ENCODE measurements at places on chromosomes 11 and 22.
A peak's percentile ranks its signal among the peaks of the same experiment; 100 is the strongest.

DNA sequence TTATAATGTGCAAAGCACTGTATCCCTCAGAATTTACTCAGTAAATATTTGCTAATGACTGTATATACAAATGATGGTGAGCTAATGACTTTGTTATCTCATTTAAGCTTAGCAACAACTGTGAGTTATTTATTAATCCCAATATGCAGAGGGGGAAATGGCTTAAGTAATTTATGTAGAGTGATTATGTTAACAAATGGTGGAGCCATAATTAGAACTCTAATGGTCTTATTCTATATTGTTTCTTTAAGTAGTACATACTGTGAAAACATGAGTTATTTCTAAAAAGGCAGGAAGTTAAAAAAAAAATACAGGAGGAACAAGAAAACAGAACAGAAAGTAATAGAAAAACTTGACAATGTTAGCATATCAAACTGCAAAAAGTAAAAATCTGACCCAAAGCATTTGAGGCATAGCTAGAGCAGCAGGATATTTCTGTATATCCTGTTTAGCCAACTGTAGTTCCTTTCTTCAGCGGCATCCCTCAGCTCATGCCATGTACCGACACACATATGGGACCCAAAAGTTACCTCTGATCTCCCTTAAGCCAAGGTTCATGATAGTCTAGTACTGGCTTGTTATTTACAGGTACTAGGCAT is 94.2 kb downstream of the FCHSD2 start:
- peak; percentile 16 for DNase-seq

DNA sequence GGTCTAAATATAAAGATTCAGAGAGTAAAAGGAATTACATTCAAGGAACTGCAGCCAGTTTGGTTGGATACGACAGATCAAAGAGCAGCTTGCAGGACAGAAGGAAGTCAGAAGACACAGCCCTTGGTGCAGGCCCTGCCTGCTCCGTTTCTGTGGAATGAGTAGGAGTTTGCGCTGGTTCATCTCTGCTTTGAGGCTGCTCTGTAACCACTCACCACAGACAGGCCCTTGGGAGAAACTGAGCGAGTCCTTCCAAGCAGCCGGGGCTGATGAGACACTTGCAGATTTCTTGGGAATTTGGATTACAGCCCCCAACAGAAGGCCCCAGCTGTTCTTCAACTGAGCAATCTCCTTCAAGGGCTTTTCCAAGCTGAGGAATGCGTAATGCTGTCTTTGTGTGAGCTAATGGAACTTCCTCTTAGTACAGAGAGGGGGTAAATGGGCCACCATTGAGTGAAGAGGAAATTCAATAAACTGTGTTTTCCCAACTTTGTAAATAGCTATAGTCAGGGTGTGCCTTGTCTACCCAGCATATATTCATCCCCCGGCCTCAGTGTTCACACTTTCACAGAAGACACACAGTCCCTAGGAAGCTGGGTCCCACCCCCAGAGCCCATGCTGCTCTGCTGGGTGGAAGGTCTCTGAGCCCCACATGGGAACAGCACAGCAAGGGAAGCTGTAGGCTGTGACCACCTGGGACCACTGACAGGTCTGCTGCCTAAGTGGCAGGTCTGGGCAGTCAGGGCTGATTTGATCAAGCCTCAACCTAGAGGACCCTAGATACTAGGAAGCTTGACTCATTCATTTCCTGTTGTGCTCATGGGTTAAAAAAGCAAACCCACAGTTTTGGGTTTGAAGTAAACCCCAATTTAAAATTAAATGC is 16.6 kb downstream of the IL10RA start:
- DNase-seq = no peak

- no peak for DNase-seq
These were observed 115.6 kb downstream of the DSCAML1 start for GRCh38 chr11:117681438-117681837.

DNA sequence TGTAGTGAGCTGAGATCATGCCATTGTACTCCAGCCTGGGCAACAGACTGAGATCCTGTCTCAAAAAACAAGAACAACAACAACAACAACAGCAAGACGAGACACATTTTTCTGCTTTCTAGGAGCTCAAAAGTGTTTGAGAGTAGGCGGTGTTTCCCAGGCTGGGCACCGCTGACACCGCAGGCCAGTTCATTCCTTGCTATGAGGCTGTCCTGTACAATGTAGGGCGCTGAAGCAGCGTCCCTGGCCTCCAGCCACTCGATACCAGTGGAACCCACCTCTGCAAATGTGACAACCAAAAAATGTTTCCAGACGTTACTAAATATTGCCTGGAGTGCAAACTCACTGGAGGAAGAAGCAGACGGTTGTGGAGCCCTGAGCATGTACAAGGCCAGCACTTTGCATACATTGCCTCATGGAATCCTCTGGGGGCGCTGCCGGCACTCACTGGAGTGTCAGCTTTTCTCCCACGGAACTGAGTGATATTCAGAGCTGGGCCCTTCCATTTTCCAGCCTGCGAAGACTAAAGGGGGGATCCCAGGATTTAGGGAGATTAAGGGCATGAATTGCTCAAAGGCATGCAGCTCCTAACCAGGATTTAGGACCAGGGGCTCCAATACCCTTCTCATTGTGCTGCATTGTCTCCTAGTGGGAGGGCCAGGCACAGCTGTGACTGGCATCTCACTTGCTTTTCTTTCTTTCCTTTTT is 5.8 kb upstream of the MIEF1 start:
- peak; percentile 31 for DNase-seq

GRCh38 chr11:33731723-33732531 is 4.3 kb downstream of the CD59 start:
- DNase-seq = no peak

GRCh38 chr22:27671413-27671935 is 130.1 kb downstream of the MN1 start:
- no peak for DNase-seq

GRCh38 chr11:134364261-134364660 is 32.5 kb downstream of the GLB1L2 start:
- no peak for DNase-seq

DNA sequence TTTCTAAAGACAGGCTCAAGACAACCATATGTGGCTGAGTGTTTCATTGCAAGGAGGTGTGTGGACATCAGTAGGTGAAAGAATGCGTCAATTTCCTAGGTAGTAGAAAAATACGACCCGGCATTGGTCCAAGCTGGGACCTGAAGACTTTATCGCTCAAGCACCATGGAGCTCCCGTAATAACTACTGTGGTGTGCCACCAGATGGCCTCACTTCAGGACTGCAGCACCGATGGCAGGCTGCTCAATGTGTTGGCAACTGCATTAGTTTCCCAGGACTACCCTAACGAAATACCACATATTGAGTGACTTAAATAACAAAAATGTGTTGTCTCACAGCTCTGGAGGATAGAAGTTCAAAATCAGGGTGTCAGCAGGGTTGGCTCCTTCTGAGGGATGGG is 72.4 kb upstream of the FAT3 start:
- DNase-seq = no peak

DNA sequence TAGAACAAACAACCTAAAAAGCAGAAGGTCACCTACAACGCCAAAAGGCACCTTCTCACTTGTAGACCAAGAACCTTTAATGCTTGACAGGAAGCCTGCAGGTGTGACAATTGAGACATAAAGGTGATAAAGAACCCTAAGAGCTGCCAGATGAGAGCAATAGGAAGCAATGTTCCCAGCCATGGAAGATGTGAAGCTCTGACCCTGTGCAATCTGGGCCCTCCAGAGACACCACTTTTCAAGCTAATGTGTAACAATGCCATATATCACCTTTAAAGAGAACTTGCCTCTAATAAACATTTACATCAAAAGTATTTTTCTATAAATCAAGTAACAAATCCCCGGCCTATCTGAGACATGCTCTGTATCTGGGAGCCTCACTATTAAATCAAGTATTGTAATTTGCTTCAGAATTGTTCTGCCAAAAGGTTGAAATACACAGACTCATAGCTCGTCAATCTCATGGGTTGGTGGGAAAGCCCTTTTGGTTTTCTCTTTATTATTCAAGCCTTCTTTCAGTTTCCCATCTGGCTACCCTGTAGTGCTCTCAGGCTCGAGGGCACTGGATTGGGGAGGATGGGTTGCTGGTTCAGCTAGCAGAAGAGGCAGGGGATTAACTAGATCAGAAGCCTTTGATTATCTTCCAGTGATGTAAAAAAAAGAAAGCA is 368.9 kb downstream of the BUD13 start:
- no peak for DNase-seq

DNA sequence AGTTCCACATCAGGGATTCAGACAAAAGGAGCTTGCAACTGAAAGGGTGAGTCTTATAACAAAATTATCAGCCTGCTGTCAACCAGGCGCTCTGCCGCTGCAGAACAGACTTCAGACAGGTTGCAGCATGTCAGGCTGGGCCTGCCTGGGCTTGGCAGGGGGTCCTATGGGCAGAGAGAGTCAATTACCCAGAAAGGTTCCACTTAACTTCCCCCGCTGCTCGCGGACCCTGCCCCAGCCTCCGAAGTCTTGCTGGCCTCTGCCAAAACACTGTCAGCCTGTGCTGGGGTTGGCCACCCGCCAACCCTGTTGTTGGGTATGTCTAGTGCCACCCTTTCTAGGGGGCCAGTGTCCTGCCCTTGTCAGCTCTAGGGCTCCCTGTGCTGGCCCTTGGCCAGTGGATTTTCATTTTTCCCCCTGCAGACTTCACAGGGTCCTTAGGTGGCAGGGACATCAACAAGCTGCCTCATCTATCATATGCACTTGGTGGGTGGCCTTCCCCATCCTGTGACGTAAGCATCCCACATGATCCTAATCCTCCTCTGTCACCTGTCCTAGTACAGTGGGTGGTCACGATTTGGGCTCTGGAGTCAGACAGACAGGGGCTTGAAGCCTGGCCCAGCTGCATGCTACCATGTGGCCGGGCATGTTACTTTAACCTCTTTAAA is 166.5 kb upstream of the CADM1 start:
- peak; percentile 67 for DNase-seq

- no peak for DNase-seq
These were observed 1.8 kb downstream of the LARGE2 start for GRCh38 chr11:45924036-45924915.

GRCh38 chr11:67405688-67406339 is 1.9 kb downstream of the TBC1D10C start:
- DNase-seq = no peak

- no peak for DNase-seq
These were observed 9.6 kb downstream of the POU2F3 start for GRCh38 chr11:120249279-120250262.

GRCh38 chr11:123429336-123429735 is 733 bp upstream of the GRAMD1B start:
- no peak for DNase-seq

- DNase-seq = no peak
These were observed 15.4 kb downstream of the SHANK2 start for GRCh38 chr11:71236836-71237475.

DNA sequence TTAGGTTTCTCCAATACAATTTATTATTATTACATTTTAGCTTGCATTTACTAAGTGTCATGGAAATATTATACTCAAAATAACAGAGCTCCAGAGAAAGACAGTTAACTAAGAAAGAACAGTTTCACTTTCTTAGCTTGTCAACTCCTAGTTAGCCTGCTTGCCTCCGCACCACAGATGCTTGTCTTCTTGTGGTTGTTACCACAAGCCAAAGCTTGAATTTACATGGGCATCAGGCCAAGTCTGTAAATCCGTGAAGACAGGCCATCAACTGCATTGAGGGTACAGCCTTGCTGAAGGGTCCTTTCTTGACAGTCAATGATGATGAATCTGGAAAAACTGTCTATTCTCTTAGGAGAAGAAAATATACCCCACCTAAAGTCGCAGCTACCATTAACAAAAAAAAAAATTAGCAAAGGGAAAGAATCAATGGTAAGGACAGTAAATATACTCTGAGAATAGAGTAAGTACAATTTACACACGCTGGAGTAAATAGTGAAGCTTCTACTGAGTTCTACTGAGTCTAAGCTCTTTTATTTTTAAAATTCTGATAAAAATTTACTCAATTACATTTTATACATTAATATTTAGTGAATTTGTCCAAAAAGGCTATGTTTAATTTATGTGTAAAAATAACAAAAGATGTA is 15.6 kb upstream of the DENND5A start:
- peak; percentile 17 for DNase-seq

GRCh38 chr11:126090452-126090851 is 27.8 kb upstream of the CDON start:
- DNase-seq = no peak

DNA sequence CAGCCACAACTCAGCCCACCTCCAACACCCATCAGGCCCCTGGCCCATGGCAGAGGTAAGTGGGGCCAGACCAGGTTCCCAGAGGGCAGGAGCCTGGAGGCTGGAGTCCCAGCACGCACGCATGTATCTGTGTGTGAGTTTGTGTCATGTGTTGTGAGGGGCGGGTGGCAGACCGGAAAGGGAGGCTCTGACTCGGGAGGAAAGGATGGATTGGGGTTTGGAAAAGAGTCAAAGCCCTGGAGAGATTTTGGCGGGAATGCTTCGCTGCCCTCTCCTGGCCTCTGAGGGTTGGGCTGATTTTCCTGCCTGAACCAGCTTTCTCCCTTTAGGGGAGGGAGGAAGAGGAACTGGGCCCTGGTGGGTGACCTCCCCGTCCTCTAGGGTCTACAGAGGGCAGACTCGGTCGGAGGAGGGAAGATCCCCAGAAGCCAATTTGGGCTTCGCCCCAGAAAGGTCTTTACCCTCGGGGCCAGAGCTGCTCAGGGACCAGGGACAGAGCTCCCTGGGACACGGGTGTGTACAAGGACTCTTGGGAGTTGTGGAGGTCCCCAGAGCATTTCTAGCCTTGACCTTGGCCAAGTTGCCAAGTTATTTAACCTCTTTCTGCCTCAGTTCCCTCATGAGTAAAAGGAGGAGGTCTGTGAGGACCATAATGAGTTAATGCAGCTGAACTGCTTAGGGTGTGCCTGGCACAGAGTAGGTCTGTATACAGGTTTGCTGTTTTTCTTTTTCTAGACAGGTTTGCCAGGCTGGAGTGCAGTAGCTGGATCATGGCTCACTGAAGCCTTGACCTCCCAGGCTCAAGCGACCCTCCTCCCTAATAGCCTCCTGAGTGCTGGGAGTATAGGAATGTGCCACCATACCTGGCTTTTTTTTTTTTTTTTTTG is 6.9 kb downstream of the C11orf68 start:
- no peak for DNase-seq

- DNase-seq = peak; percentile 80
These were observed 10.2 kb upstream of the GRK3 start for GRCh38 chr22:25554238-25554671.

DNA sequence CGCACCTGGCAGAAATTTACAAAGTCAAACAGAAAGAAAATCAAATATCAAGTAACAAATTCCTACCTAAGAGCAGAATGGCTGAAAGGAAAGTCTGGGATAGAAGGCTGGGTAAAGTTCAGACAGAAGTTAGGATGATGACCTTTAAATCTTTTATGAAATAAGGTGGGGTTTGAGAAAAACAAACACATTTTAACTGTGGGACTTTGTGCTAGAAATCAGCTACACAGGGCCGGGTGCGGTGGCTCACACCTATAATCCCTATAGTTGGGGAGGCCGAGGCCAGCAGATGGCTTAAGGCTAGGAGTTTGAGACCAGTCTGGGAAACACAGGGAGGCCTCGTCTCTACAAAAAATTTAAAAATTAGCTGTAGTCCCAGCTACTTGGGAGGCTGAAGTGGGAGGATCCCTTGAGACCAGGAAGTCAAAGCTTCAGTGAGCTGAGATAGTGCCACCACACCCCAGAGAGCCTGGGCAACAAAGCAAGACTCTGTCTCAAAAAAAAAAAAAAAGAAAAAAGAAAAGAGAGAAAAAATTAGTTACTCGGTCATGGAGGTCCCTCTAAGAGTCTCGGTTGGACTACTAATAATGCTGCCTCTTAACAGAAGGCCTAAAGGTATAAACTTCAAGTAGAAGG is 119.7 kb upstream of the BID start:
- DNase-seq = no peak

All from NCI-H526 treated with DMSO at 0.1 percent for 48 hours (cell line).